ENCODE measurements at places on chromosomes 4 and X.

DNA sequence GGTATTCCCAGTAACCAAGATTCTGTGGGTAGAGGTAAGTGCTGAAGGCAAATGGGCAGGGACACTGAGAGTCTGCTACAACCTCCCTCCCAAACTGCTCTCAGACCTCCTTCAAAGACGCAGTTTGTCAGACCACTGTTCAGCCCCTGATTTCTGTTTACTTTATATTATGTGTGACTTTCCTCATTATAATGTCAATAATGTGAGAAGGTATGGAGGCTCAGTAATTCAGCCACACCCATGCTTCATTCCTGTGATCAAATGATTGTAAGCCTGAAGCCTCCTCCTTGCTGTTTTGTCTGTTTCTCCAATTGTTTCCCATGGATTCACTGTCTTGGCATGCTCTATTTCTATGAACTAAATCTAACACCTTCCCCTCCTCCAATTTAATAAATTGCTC is 75.6 kb downstream of the SYTL5 start:
- no peak for DNase-seq

DNA sequence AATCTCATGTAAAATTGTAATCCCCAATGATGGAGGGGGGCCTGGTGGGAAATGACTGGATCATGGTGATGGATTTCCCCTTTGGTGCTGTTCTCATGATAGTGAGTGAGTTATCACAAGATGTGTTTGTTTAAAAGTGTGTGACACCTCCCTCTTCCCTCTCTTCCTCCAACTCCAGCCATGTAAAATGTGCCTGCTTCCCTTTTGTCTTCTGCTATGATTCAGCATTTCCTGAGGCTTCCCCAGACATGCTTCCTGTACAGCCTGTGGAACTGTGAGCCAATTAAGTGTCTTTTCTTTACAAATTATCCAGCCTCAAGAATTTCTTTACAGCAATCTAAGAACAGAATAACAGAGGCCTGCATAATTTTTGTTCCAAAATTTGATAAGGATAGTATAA is 85.2 kb downstream of the ANAPC10 start:
- no peak for DNase-seq

- no peak for DNase-seq
Observed at GRCh38 chr4:185210102-185210981, 944 bp downstream of the SNX25 start.

DNA sequence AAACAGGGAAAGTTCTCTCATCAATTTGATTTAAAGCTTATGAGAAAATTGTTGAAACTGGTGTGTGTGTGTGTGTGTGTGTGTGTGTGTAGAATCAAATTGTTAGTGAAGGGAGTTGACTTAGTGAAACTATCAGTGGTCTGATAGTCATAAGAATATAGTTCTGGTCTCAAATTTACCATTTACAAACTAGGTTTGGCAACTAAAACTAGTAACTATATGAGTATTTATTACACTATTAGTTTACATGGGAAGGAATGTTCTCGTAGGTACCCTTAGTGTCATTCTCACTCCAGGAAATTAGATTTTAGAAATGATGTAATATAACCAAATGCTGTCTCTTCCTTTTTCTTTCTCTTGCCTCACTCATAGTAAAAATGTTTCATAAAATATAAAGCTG is 11.9 kb downstream of the SULT1E1 start:
- no peak for DNase-seq

DNA sequence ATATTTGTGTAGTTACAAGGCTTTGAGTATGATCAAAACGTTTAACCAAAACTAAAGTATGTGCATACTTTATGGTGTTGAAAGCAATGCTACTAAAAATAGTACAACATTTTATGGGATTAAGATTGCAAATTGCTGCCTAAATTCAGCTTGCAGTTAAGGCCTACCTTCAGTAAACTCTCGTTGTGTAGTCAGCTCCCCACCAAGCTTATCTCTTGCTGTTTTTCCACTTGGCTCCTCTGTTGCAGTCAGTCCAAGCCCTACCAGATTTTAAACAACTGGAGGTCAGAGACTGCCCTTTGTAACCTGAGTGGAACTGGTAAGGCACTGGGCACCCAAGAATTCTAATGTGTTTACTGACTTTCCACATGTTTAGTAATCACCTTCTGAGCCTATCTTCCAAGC is 25.7 kb downstream of the AFF1 start:
- no peak for DNase-seq

DNA sequence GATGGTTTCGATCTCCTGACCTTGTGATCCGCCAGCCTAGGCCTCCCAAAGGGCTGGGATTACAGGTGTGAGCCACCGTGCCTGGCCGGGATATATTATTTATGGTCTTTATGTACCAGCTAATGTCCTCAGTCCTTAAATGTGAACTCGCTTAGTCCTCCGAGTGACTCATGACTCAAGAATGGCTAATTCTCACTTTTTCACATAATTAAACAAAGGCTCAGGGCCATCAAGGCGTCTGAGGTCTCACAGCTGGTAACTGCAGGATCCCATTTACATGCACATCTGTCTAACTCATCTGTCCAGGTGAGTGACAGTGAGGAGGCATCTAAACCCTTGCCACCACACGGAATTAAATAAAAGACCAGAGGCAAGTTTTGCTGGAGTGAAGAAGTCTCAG is 73.5 kb downstream of the HS3ST1 start:
- DNase-seq: no peak

DNA sequence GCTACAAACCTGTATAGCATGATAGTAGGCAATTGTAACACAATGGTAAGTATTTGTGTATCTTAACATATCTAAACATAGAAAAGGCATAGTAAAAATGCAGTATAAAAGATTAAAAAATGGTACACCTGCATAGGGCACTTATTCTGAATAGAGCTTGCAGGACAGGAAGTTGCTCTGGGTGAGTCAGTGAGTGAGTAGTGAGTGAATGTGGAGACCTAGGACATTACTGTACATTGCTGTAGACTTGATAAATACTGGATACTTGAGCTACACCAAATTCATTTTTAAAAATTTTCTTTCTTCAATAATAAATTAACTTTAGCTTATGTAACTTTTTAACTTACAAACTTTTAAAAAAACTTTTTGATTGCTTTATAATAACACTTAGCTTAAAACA is 68.2 kb upstream of the MAML3 start:
- DNase-seq: no peak

- no peak for DNase-seq
Observed at GRCh38 chr4:7381890-7382633, 52.7 kb downstream of the PSAPL1 start.

GRCh38 chr4:153784166-153784699 is 4.7 kb downstream of the SFRP2 start:
- DNase-seq: no peak

- no peak for DNase-seq
Observed at GRCh38 chr4:184421533-184422155, 52.7 kb downstream of the IRF2 start.

DNA sequence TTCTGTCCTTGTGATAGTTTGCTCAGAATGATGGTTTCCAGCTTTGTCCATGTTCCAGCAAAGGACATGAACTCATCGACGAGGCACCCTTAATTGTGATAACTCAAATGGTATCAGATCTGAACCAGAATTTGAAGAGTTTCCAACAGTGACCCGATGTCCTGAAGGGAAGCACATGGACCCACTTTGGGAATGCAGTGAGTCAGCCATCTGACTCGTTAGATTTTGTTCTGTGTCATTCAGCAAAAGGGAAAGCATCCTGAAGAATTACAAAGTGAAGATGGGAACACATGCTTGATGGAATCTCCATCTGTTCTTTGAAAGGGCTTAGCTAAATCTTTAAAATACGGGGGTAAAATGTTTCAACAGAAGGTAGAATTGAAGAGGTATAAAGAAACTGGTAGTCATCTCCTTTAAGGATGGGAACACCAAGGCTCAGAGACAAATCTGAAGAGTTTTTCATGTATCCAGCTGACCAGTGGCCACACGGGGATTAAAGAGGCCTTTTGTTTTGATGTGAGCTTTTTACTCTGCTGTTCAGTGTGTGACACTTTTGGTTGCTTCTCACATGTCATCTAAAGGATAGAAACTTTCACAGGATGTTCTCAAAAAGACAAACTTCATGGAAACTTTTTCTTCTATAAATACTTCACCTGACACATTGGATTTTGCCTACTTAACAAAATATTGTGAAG is 393.8 kb downstream of the INPP4B start:
- DNase-seq: no peak

GRCh38 chrX:139881130-139881529 is 51.7 kb downstream of the ATP11C start:
- no peak for DNase-seq

GRCh38 chrX:106619797-106620196 is 8.0 kb downstream of the RADX start:
- DNase-seq: no peak

- DNase-seq: no peak
Observed at GRCh38 chr4:2066571-2067445, 7.7 kb downstream of the NAT8L start.

GRCh38 chr4:159593681-159594080 is 490.8 kb downstream of the RAPGEF2 start:
- DNase-seq: no peak

DNA sequence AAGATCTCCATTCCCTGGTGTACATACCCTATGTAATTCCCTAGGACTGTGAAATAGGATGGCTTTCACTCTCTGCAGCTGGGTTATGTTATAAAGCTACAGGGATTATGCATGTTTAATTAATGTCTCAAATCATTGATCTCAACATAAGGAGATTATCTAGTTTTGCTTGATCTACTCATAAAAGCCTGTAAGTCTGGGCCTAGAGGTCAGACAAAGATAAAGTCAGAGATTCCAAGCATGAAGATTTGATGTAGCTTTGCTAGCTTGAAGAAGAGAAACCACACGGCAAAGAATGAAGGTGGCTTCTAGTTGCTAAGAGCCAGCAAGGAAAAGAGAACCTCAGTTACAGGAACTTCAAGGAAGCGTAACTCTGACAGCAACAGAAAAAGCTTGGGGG is 456.9 kb downstream of the CCSER1 start:
- DNase-seq: no peak

- DNase-seq: no peak
Observed at GRCh38 chr4:125520258-125520990, 205.7 kb downstream of the FAT4 start.

- DNase-seq: no peak
Observed at GRCh38 chr4:43550981-43551627, 658.6 kb downstream of the GRXCR1 start.

DNA sequence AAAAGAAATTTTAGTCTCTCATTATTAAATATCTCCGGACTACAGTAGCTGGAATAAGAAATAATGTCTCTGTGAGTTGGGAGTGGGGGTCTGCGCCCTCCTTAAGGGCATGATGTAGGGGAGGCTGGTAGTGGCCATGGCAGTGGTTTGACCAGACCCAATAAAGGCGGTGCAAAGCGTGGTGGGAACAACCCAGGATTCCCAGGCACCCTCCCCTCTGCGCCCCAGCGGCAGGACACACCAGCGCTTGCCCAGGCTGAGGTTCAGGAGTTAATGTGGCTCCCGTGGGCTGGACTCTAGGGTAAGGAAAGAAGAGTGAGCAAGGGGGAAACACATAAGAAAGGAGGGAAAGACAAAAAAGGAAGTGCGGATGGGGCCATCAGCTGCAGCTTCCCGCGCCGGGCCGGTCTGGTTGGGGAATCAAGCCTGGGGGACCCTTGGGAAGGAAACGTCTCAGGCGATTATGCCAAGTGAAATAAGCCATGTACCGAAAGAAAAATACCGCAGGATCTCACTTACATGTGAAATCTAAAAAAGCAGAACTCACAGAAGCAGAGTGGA is 157.5 kb upstream of the SMIM31 start:
- no peak for DNase-seq

GRCh38 chr4:56821381-56822243 is at the start of gene SPINK2:
Gene SPINK2, minus strand, starts transcription at chr4:56821701. Its CDS starts 39 bp downstream, at chr4:56821662.
- peak; percentile 3 for DNase-seq

- no peak for DNase-seq
Observed at GRCh38 chr4:25504932-25505636, 128.0 kb downstream of the ANAPC4 start.

DNA sequence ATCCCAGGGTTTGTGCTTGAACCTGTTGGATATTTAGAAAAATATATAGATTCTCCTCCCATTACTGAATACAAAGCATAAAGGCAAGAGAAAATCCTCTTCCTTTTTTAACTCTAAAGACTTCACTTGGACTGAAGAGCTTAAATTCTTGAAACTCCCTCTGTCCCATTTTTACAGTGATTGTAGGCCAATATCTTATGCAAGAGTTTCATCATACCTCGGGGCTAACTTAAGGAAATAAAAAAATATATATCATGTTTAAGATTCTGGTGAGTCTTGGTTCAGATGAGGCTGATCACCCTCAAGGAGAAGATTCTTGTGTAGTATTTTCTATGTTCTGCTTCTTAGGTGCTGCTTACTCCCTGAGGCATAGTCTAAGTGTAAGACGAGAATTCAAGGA is 1449.6 kb downstream of the C4orf33 start:
- no peak for DNase-seq

DNA sequence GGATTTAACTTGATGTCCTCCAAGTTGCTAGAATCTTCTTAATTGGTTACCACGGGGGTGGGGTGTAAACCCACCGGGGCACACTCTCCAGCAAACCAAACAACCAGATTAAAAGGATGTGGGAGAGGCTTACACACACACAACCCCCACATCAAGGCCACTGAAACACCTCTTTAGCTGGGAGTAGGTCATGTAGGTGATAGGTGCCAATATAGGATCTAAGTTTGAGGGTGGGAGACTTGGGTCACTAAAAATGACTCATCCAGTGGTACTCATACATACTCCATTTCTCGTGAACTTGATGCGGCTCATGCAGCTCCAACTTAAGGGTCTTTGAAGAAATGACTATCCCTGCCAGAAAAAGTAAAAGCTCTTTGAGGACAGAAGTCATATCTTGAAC is 20.5 kb upstream of the CD40LG start:
- DNase-seq: no peak

- DNase-seq: peak; percentile 52
Observed at GRCh38 chrX:153818571-153819383, 11.6 kb downstream of the PDZD4 start.

DNA sequence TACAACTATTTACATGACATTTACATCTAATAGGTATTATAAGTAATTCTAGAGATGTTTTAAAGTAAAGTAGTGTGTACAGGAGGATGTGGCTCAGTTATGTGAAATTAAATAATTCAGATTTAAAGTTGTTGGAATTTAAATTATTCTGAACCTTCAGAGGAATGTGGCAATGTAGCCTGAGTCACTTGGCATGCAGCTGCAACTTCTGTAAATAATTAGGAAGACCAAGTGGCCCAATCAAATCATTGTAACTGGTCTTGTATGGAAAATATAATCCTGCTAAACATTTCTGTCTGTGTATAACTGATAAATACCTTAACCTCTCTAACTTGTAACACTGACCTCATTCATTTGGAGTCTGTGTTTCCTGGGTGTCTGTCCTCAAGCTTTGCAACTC is 828.9 kb downstream of the GLUD2 start:
- no peak for DNase-seq

DNA sequence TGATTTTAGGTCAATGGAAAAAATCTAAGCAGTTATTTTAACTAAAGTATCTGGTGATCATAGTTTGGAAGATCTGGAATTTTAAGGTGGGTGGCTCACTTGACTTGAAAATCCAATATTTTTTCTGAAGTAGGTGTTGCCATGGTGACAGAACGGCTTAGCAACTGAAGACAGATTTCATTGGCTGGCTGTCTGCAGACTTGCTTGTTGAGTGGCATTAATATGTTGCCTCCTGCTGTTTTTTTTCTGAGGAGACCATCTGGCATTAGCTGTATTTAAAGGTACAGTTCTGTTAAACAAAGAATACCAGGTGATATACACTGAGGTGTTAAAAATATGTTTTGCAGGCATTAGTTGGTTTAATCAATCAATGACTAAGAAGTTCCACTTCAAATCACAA is 19.8 kb downstream of the CPE start:
- DNase-seq: peak; percentile 48
